ENCODE measurements at places on chromosomes 11 and 22. TPM values are rescaled to one million over a fixed set of nuclear protein-coding genes. Genes with fewer than 3 reads are reported as not detected.

DNA sequence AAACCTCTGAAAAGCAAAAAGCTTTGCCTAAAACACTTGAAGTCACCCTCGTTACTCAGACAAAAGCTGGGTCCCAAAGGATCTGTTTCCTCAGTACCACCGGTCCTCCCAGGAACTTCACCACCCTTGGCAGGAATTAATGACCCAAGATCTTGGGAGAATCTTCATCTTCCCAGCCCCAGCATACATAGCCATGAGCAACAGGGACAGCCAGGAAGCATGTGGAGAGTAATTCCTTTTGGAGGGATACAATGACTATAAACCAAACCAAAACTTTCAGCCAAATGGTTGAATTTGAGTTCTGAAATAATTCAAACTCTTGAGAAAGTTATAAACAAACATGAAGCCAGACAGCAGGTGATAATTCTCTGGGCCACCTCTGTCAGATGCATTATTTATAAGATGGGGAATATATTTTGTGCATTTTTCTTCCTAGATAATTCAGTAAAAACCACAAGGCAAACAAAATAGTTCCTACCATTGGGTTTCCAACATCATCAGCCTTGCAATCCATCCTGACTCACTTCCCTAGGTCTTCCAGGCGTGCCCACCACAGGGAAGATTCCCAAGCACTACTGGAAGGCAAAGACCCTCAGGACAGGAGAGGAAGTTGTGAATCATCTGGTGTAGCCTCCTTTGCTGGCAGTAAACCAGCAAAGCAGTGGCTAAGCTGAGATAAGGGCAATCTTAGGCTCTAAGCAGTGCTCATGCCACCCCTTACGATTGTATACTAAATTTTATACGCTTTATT is 71.7 kb upstream of the DRD2 start:
- no peak for DNase-seq

GRCh38 chr11:27246925-27247324 is 116.1 kb downstream of the CCDC34 start:
- DNase-seq = no peak

Gene IL17REL
- polyA plus RNA-seq = 0.07 TPM

Gene ADAMTS15
- 45.3 TPM for polyA plus RNA-seq

Data from left lung (tissue), 14 donors.